Effector CD4-positive, alpha-beta T cell (primary cell): ENCODE measurements at places on chromosomes 1 and 21.

DNA sequence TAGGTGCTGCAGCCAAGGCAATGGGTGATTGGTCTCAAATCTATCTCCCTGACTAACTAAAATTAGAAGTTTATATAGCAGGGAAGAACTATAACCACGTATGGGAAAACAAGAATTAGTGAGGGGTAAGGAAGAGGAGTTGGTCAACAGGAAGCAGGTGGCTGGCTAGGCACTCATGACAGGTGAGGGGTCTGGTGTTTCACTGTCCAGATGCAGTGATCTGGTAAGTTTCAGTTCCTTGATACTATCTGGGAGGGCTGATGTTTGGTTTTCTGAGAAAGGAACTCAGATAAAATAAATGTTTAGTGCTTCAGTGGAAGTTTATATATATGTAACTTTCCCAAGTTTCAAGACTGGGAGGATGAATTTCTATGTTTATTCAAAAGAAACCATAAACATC, 11.6 kb upstream of the POU2F1 start:
- DNase-seq, result no peak

GRCh38 chr1:94608852-94609530, 67.4 kb upstream of the F3 start:
- DNase-seq, result no peak

GRCh38 chr1:26856604-26857469, 6.1 kb upstream of the SFN start:
- DNase-seq, result no peak

DNA sequence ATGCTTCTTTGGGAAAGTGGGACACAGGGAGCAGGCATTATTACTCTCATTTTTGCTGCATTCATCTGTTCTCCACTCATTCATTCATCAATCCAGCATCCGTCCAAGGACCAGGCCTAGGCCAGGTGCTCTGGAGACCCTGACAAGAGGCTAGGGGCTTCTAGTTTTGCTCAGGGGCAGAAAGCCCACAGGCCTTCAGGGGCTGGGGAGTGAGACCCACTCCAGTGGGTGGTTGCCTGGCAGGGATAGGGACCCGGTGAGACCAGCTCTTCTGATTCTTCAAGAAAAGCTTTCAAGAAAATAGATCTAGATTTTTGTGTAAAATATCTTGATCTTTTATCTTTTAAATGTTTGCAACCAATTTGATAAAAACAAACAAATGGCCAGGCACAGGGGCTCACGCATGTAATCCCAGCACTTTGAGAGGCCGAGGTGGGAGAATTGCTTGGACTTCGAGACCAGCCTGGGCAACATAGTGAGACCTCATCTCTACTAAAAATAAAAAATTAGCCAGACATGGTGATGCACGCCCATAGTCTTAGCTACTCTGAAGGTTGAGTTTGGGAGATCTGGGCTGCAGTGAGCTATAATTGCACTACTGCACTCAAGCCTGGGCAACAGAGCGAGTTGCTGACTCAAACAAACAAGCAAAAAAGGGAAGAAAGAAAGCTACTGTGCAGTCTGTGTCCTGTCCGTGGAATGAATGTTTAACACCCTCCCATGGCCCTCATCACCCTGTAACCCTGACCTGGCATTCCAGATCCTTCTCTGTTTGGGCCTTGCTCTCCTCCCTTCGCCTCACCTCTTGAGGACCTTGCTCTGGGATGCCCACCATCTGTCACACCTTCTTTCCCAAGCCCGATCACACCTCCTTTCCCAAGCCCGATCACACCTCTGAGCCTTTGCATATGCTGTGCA, 17.3 kb upstream of the LRP8 start:
- no peak for DNase-seq

- DNase-seq, result no peak
Observed at GRCh38 chr1:17865912-17866739, 111.0 kb downstream of the ACTL8 start.

- no peak for DNase-seq
Observed at GRCh38 chr21:45580576-45581321, 38.5 kb upstream of the SLC19A1 start.

DNA sequence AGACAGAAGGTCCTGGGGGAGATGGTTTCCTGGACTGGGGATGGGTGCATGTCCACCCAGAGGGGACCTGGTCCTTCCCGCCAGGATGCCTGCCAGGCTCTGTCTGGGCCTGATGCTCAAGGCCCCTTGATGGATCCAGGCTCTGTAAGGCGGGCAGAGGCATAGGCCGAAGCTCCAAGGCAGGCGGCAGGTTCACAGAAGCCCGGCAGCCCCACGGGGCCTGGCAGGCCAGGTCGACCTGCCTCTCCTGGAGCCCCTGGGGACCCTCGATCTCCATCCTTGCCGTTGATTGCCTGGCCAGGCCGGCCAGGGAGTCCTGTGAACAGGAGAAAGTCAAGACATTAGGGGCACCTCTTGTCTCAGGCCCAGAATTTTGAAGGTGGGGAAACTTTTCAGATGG, 16.0 kb downstream of the COL9A2 start:
- no peak for DNase-seq

- DNase-seq, result no peak
Observed at GRCh38 chr1:40094466-40095110, 2.5 kb downstream of the PPT1 start.

DNA sequence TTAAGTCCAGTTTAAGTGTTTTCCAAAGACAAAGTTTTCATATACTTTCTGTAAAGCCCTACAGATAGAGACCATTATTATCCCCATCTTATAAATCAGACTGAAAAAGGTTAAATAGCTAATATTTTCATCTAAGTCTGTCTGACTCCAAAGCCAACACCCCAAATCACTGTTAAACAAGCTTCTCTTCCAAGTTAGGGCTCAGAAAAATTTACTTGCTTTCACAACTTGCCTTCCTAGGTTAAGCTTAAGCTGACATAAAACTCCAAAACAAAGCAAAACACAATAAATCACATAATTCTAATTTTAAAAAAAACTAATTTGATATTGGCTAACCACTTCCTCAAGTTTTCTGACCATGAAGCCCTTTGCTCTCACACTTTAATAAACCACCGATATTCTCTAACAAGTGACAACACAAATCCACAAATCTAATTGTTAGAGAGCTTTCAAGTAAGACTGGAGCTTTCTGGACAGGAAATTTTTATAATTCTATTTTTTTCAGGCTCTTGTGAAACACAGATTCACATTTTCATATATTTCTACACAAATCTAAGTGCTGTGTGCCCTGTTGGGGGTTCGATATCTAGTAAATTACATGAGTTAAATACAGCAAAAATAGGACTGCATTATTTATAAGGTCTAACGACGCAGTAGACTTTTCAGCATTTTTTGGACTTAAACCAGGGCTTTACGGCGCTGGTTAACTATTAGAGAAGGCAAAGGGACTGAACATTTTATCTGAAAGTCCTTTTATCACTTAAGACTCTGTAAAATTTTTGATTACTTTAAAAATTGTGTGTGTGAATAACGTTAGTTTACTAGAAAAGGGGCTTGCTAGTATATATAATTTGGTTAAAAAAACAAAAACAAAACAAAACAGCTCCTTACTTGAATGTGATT, 2.1 kb downstream of the GNG12 start:
- DNase-seq, result no peak

DNA sequence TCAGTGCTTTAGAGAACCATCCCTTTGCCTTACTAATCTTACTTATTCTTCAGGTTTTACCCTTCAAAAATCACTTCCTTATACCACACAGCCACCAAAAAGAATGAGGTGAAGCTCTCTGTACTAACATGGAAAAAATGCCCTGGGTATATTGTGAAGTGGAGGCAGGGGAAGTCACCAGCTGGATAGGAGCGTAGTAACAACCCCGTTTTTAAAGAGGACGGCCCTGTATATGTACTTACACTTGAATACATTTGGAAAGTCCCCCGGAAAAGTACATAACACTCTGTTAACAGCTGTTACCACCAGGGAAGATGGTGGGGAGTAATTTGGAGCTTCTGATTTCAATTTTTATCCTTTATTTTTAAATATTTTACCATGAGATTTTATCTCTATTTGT, 28.2 kb upstream of the KHDRBS1 start:
- DNase-seq, result no peak

- DNase-seq, result no peak
Observed at GRCh38 chr1:243271996-243272395, 16.2 kb downstream of the SDCCAG8 start.

DNA sequence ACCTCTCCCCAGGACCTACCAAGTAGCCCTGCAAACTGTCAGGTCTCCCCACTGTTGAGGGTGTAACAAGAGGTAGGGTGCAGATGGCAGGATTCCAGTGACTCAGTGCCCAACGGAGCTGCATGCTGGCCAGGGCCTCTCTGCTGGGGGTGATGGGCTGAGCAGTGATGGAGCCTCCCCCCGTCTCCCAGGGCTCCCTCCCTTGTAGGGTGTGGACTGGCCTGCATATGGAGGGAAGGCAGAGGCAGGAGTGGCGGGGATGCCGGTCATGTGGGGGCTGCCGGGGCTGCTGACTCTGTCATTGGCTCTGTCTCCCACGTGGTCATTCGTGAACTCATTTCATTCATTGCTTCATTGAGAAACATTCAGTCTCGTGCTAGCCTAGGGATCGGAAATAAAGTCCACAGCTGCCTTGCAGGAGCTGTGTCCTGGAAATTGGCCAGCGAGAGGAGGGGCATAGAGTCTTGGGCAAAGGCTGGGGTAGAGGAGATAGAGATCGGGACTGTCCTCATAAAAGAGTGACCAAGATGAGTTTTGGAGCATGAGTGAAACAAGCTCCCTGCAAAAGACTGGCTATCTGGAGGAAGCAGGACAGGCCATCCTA, 22.9 kb upstream of the DISP3 start:
- DNase-seq, result no peak

- no peak for DNase-seq
Observed at GRCh38 chr1:94580367-94581115, 39.0 kb upstream of the F3 start.

DNA sequence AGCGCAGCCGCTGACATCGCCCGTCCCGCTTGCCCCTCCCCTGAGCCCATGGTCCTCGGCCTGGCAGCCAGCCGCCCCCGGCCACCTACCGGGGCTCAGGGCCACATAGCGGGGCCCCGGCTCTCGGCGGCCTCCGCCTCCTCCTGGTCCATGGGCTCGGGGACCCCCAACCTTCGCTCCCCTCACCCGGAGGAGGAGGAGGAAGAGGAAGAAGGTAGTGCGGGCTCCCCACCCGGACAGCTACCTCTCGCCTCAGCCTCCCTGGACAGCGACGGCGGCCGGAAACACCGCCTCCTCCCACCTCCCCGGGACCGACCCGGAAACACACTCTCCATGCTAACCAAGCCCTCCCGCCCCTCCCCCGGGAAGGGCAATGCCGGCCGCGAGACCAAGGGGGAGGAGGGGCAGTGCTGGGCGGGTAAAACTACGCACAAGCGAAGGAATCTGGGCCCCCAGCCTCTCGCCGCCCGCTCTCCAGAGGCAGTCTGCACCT, at the start of gene KIAA0319L:
KIAA0319L (minus strand) TSS at position 286 of the 493 bp plus-strand sequence. CDS start 2,912 bp downstream, outside the sequence.
- no peak for DNase-seq

DNA sequence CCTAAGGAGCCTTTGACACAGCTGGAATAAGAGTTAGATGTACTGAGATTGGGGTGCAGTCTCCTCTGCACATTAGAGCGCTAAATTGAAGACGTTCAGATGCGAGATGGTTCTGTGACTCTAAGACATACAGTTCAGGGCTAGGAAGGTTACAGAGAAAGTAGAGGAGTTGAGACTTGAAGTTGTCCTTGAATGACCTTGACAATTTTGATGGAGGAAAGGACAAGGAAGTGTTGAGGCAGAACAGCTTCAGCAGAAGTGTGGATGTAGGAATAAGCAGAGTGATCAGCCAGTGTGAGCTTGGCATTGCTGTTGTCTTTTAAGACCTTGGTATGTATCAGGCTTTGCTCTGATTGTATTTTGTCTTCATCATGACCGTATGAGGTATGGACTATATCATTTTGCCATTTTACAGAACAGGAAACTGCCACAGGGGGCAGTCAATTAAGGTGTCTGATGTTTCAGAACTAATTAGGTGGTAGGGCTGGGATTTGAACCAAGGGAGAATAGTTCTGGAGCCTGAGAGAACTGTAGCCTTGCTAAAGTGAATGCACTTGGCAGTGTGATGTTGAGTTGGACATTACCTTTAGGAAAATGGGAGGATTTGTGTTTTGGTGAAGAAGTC, 9.2 kb downstream of the TTF2 start:
- no peak for DNase-seq

GRCh38 chr1:184296466-184297243, 90.2 kb upstream of the C1orf21 start:
- DNase-seq, result no peak

DNA sequence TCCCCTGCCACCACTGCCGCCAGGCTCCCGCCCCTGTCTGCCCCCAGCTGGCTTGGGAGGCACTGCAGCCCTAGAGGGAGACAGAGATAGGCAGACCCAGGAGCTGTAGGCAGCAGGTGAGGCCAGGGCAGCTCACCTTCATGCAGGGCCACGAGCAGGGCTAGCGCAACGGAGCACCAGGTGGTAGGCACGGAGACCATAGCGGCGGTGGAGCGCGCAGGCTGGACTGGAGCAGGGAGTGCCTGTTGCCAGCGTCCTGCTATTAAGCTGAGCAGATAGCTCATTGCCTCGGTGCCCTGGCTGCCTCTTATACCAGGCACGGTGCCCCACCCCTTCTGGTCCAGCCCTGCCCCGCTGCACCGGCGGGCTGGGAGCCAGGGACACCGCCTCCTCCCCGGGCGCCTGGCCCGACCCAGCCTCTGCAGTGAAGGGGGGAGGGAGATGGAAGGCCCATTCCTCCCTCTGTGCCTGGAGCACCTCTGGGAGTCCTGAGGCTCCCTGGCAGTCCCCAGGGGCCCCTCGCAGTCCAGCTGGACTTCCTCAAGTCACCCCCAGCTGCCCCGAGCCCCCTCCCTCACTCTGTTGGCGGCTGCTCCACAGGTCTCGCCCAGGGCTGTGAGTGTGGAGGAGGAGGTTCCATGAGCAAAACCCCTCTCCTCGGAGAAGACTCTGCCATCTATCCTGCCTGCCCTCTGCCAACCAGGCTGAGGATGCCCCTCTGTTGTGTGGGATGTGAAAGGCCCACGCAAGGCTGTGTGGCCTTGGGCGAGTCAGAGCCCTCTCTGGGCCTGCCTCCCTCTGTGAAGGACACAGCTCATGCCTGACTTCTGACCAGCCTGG, at the start of gene EDN2:
EDN2 (minus strand) TSS at position 282 of the 840 bp plus-strand sequence; CDS start at position 200, 82 bp downstream.
- DNase-seq, result no peak

GRCh38 chr1:62832276-62832675, 48.3 kb downstream of the ATG4C start:
- no peak for DNase-seq

- DNase-seq, result peak; percentile 74
Observed at GRCh38 chr1:229227298-229227919, 43.5 kb upstream of the RAB4A start.

DNA sequence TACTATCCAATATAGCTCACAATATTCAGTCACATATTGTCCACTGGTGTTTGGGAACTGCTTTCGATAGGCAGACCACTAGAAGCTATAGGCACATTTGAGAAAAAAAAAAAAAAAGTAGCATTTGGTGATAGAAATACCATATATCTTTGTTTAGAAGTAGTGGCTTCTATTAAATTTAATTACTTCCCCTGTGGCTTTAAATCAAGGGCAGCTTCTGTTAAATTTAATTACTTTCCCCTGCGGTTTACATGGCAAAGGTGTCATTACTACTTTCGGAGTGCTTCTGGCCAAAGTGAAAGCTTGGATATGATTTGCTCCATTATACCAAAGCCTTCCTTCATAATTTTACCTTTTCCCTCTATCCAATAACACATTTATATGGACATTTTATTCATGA, 229.9 kb downstream of the TTLL7 start:
- no peak for DNase-seq

GRCh38 chr1:191608367-191608766, 549.9 kb upstream of the RGS18 start:
- DNase-seq, result no peak
